Ascending aorta (tissue), 2 donors: ENCODE measurements at places on chromosomes 2 and 18. TPM values are rescaled to one million over a fixed set of nuclear protein-coding genes. Genes with fewer than 3 reads are reported as not detected.
A peak's percentile ranks its signal among the peaks of the same experiment; 100 is the strongest.

GRCh38 chr2:72824224-72824842 lies 1.5 kb downstream of the EXOC6B start:
- peaks cover 4% of the 10 kb centered on the region for H3K4me1 ChIP-seq
- no peaks in the 10 kb centered on the region for H3K36me3 ChIP-seq
- H3K4me3 ChIP-seq: peak overlapping the region; percentile 75
- no peak overlapping the region for H3K27ac ChIP-seq

- H3K4me1 ChIP-seq: peaks cover 22% of the 10 kb centered on the region
- no peak overlapping the region for H3K4me3 ChIP-seq
- no peaks in the 10 kb centered on the region for H3K27me3 ChIP-seq
Observed at GRCh38 chr2:85251070-85251616, 76.6 kb downstream of the TGOLN2 start.

DNA sequence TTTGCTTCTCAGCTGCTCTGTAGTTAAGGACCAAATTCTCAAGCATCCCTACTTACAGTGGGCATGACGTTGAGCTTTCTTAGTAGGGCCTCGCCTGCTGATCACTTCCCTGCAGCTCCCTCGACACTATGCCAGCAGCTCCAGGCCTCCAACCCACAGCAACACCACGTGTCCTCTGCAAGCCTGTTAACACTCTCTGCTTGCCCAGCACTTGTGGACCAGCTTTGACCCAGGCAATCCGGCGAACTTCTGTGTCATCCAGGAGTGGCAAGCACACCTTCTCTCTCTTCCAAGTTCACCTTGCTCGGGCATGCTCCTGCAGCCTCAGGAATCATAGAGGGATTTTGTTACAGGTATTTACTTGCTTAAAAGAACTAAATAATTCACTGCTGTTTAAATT lies 138.6 kb upstream of the FHL2 start:
- no peaks in the 10 kb centered on the region for H3K36me3 ChIP-seq
- H3K4me1 ChIP-seq: no peaks in the 10 kb centered on the region
- no peaks in the 10 kb centered on the region for H3K27me3 ChIP-seq
- DNase-seq: no peak
- no peak overlapping the region for H3K27ac ChIP-seq
- no peak overlapping the region for H3K4me3 ChIP-seq

EDAR gene
- not detected for total RNA-seq

ST6GAL2 gene
- 55.5 TPM for total RNA-seq

- H3K4me3 ChIP-seq: no peak overlapping the region
- H3K27me3 ChIP-seq: no peaks in the 10 kb centered on the region
Observed at GRCh38 chr2:74779265-74779558, 54.7 kb upstream of the HK2 start.

GRCh38 chr2:208619993-208620392 lies 213.4 kb downstream of the PTH2R start:
- no peak overlapping the region for H3K27ac ChIP-seq
- H3K27me3 ChIP-seq: no peaks in the 10 kb centered on the region
- no peak for DNase-seq
- no peaks in the 10 kb centered on the region for H3K36me3 ChIP-seq
- H3K4me1 ChIP-seq: no peaks in the 10 kb centered on the region

ZSWIM2 gene
- not detected for total RNA-seq

GPR55 gene
- total RNA-seq: not detected

SCN7A gene
- total RNA-seq: 2.9 TPM

PHOSPHO2 gene
- total RNA-seq: not detected

- H3K4me1 ChIP-seq: no peaks in the 10 kb centered on the region
- no peak overlapping the region for H3K27ac ChIP-seq
- no peaks in the 10 kb centered on the region for H3K27me3 ChIP-seq
- no peak for DNase-seq
Observed at GRCh38 chr2:212926940-212927339, 224.5 kb downstream of the IKZF2 start.

PARD6G gene
- total RNA-seq: 7.9 TPM

ANKRD30B gene
- not detected for total RNA-seq

C2orf72 gene
- 20.5 TPM for total RNA-seq

- no peaks in the 10 kb centered on the region for H3K4me1 ChIP-seq
- no peaks in the 10 kb centered on the region for H3K36me3 ChIP-seq
- H3K27me3 ChIP-seq: no peaks in the 10 kb centered on the region
- H3K27ac ChIP-seq: no peak overlapping the region
Observed at GRCh38 chr18:23938043-23938756, 76.4 kb upstream of the TTC39C start.

GRCh38 chr2:75241696-75242095 lies 42.4 kb upstream of the TACR1 start:
- H3K4me1 ChIP-seq: no peaks in the 10 kb centered on the region
- no peak overlapping the region for H3K27ac ChIP-seq
- H3K27me3 ChIP-seq: no peaks in the 10 kb centered on the region
- no peak for DNase-seq
- H3K36me3 ChIP-seq: no peaks in the 10 kb centered on the region
- H3K4me3 ChIP-seq: no peak overlapping the region

- no peak overlapping the region for H3K4me3 ChIP-seq
- no peak for DNase-seq
- H3K27me3 ChIP-seq: no peaks in the 10 kb centered on the region
- H3K27ac ChIP-seq: no peak overlapping the region
- H3K36me3 ChIP-seq: no peaks in the 10 kb centered on the region
Observed at GRCh38 chr2:70826696-70827350, 6.4 kb upstream of the CLEC4F start.

IL1RL1 gene
- 3.4 TPM for total RNA-seq

DNA sequence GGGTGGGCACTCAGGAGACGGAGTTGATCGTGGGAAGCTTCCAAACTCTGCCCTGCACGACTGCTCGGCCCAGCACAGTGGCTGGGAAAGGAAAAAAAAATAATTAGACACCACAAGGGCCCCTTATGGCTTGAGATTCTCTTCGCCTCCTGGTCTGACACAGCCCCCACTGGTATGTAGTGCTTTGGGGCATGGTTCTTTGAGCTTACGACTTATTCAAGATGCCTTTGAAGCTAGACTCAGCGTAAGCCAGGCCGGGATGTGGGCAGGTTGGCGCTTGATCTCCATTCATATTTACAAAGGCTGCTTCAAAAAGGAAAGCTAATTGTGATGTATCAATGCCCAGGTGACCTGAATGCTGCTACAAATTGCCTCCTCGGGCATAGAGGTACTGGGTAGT lies 50.5 kb downstream of the CXCR4 start:
- H3K36me3 ChIP-seq: no peaks in the 10 kb centered on the region
- no peak for DNase-seq
- H3K27me3 ChIP-seq: no peaks in the 10 kb centered on the region

LINC00305 gene
- total RNA-seq: not detected

DNA sequence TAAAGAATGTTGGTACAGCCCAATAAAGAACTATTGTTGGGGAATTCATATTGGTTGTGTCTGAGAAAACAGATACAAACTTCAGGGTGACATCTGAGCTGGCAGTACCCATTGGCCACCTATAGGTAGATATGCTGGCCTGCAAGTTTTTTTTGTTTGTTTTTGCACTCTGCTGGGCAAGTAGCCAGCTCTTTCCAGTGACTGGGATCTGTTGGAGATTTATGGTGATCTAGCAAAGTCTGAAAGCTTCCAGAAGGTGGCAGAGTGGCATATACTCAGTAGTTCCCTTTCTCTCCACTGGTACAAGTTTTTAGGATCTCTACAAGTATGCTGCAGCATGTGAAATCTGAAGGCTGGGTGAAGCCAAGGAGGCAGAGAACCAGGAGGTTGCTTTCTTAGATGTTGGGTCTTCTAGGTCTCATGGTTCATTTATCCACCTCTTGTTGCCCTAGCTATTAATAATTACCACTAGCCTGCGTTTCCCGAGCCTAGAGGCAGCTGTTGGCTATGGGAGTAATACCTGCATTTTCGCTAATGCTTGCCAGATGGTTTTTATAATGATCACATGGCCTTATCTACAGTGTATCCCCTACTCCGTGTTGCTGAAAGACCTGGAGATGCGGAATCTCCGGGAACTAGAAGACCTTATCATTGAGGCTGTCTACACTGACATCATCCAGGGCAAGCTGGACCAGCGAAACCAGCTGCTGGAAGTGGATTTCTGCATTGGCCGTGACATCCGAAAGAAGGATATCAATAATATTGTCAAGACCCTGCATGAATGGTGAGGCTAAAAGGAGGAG lies 9.5 kb downstream of the COPS7B start:
- H3K36me3 ChIP-seq: peaks cover 70% of the 10 kb centered on the region
- H3K27ac ChIP-seq: no peak overlapping the region
- no peaks in the 10 kb centered on the region for H3K27me3 ChIP-seq
- H3K4me3 ChIP-seq: no peak overlapping the region
- DNase-seq: no peak

LRATD1 gene
- 5.7 TPM for total RNA-seq

GRCh38 chr18:35693829-35694228 lies 112.3 kb downstream of the GALNT1 start:
- peaks cover 15% of the 10 kb centered on the region for H3K36me3 ChIP-seq
- H3K27ac ChIP-seq: no peak overlapping the region
- no peak overlapping the region for H3K4me3 ChIP-seq
- no peak for DNase-seq
- no peaks in the 10 kb centered on the region for H3K4me1 ChIP-seq

DNA sequence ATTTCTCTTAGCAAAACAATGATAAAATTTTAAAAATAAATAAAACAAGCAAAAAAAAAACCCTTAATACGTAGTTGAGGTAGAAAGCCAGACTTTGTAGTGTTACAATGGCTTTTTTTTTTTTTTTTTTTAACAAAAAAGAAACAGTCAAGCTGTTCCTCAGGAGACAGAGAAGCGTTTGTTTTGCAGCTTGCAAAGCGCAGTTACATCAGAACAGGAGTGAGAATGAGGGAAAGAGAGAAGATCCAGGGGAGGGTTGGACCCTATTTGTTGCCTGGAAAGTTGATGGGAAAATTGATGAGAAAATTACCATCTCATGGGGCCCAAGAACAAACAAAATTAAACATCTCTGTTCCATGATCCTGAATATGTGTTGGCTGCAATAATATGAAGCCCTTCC lies 146.5 kb downstream of the NETO1 start:
- no peaks in the 10 kb centered on the region for H3K27me3 ChIP-seq
- no peaks in the 10 kb centered on the region for H3K4me1 ChIP-seq
- H3K4me3 ChIP-seq: no peak overlapping the region
- no peaks in the 10 kb centered on the region for H3K36me3 ChIP-seq
- no peak overlapping the region for H3K27ac ChIP-seq
- no peak for DNase-seq

- DNase-seq: no peak
- no peak overlapping the region for H3K4me3 ChIP-seq
- H3K4me1 ChIP-seq: peaks cover 96% of the 10 kb centered on the region
- H3K36me3 ChIP-seq: peaks cover 69% of the 10 kb centered on the region
Observed at GRCh38 chr2:85778646-85779379, 25.0 kb downstream of the ATOH8 start.

CCDC141 gene
- total RNA-seq: 2.0 TPM

DNA sequence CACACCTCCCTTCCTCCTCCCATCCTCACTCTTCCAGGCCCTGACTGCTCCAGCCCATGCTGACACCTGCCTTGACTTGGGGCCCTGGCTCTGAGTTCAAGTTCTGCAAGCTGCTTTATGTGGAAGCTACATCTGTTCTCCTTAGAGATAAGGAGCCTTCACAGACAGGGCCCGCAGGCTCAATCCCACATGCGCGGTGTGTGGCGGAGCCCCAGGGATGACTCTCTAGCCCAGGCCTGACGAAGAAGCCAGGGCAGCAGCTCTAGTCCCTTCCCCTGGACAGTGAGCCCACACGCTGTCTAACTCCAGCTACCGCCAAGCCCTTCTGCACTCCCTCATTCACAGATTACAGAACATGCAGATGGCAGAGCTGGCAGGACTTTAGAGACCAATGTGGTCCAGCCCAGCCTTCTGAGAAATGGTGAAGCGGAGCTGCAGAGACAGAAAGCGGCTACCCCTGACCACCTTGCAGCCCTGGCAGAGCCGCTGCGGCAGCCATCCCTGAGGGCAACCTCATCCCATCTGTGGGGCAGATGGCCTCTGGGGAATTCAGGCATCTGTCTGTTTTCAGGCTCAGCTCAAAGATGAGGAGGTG lies 304.3 kb downstream of the CELF4 start:
- H3K27ac ChIP-seq: no peak overlapping the region
- no peaks in the 10 kb centered on the region for H3K36me3 ChIP-seq
- no peak overlapping the region for H3K4me3 ChIP-seq
- no peak for DNase-seq
- no peaks in the 10 kb centered on the region for H3K27me3 ChIP-seq

DNA sequence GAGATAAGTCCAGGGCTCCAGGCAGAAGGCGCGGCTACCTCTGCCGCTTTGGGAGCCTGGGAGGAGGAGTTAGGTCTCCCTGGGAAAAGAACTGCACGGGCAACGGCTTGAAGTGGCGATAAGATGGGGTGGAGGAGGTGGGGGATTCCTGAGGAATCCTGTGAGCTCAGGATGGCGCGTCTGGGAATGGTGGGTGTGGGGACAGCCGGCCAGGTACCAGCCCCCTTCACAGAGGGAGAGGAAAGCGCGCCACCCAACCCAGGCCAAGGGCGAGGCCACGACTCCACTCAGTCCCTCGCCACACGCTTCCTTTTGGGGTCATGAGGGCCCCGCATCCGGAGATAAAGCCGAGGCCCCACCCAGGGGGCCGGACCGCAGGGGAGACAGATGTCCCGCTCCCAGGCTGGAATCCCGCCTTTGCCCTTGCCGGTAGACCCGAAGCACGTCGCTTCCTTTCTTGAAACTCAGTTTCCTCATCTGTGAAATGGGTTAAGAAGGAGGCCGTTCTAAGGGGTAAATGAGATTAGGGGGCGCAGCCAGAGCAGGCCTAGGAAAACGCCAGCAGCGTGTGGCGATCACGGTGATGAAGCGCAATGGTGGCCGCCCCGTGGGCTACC lies 1.7 kb upstream of the CTDSP1 start:
- H3K27ac ChIP-seq: peak overlapping the region; percentile 98
- H3K36me3 ChIP-seq: peaks cover 17% of the 10 kb centered on the region
- H3K4me1 ChIP-seq: peaks cover 10% of the 10 kb centered on the region
- H3K4me3 ChIP-seq: peak overlapping the region; percentile 99
- H3K27me3 ChIP-seq: no peaks in the 10 kb centered on the region
- DNase-seq: peak; percentile 90

MEP1B gene
- not detected for total RNA-seq

SERPINB7 gene
- not detected for total RNA-seq

GRCh38 chr18:2974731-2975130 lies 38.2 kb downstream of the LPIN2 start:
- no peak overlapping the region for H3K27ac ChIP-seq
- H3K27me3 ChIP-seq: no peaks in the 10 kb centered on the region
- DNase-seq: no peak
- peaks cover 40% of the 10 kb centered on the region for H3K4me1 ChIP-seq
